ENCODE measurements at places on chromosomes 1 and 21.

DNA sequence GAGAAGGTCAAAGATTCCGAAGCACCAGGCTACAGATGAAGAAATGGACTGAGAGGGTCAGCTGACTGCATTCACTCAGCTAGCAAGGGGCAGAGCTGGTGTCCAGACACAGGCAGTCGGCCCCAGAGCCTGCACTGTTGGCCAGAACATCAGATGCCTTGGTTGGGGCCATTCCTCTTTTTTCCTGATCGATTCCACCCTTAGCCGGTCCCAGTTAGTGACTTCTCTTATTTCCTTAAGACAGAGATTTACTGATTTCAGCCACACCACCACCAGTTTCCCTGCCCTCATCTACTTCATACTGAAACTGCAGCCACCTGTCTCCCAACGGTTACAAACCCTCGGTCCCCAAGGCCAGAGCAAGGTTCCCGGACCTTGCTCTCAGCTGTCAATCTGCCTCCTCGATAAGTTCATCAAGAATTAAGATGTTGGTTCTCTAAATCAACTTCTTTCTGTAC lies 11.5 kb downstream of the CD58 start:
- H3K4me3 ChIP-seq: no peak overlapping the region
- H3K27me3 ChIP-seq: no peaks in the 10 kb centered on the region
- no peaks in the 10 kb centered on the region for H3K4me1 ChIP-seq
- no peak overlapping the region for H3K27ac ChIP-seq
- no peaks in the 10 kb centered on the region for H3K36me3 ChIP-seq

DNA sequence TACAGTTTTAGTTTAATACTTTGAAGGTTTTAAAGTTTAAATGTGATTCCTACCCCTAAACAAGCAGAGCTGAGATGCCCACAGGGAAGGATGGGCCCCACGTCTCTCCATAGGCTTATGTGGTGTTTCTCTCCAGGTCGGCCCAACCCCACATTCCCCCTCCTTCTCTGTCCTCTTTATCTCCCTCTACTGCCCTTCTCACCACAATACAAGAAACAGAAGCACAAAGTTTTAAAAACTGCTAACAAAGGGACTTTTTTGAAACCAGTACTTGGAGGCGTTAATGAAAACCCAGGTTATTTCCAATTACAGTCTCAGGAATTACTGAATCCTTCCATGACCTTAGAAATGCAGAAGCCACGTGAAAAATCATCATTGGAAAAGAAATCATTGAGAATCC lies 324.0 kb downstream of the NTNG1 start:
- no peak for DNase-seq
- H3K27ac ChIP-seq: no peak overlapping the region
- H3K27me3 ChIP-seq: no peaks in the 10 kb centered on the region
- no peak overlapping the region for H3K4me3 ChIP-seq

- H3K36me3 ChIP-seq: no peaks in the 10 kb centered on the region
- H3K27ac ChIP-seq: no peak overlapping the region
- no peaks in the 10 kb centered on the region for H3K27me3 ChIP-seq
- H3K4me3 ChIP-seq: no peak overlapping the region
- DNase-seq: no peak
These were observed 32.9 kb downstream of the MAPKAPK2 start for GRCh38 chr1:206717674-206717989.

DNA sequence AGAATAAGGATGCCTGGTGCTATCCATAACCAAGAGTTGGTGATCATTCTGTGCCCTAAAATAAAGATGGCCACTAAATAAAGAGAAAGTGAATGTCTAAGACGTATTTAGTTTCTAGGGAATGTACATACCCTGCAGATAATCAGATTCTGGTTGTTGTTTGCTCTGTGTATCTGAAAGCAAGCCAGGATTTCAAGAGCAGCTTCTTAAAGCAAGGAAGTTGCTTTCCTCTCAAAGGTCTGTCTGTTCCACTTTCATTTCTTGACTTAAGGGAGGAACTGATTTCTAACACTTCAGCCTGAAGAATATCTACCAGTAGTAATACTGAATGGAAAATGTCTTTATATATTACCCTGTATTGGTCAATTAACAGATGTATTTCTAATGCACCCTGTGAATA lies 88.8 kb downstream of the KIF1B start:
- H3K27ac ChIP-seq: no peak overlapping the region
- H3K4me3 ChIP-seq: no peak overlapping the region
- peaks cover 1% of the 10 kb centered on the region for H3K4me1 ChIP-seq

DNA sequence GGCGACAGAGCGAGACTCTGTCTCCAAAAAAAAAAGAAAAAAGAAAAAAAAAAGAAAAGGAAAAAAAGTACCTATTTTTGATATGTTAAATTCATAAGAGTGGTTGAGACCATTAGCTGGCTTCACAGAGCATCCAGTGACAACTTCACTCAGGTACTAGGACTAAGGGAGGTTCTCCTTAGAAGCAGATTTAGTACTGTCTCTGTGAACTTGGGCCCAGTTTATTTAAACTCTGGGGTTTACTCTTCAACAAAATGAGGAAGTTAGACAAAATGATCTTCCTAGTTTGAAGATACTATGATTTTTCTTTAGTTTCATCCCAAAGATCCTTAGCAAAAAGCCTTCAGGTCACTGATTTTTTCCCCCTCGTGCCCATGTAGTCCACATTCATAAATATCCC lies 21.2 kb downstream of the MACO1 start:
- H3K36me3 ChIP-seq: no peaks in the 10 kb centered on the region
- H3K4me3 ChIP-seq: no peak overlapping the region
- no peaks in the 10 kb centered on the region for H3K4me1 ChIP-seq
- no peak for DNase-seq
- H3K27me3 ChIP-seq: no peaks in the 10 kb centered on the region

DNA sequence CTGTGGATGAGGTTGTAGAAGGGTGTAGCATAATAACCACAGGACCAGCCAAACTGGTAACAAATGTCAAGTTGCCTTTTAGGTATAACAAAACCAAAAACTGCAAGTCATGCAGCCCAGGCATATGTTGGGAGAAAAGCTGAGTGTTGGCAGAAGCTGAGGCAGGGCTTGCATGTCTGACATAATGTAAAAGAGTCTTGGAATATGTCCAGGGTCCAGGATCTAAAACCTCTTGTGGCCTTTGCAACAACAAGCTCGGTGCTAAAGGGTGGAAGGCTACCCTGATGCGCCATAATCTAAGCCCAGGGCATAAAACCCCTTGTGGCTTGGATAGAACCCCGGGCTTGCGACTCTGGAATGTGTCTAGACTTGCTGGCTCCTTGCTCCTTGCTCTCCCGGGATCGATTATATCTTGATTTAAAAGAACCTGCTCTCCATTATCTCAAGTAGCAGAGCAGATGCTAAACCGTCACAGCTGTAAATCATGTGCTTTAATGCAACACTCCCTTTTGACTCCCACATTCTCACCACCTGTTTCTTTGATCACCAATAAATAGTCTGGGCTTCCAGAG lies 26.5 kb upstream of the SLC35A3 start:
- no peak overlapping the region for H3K27ac ChIP-seq
- no peaks in the 10 kb centered on the region for H3K27me3 ChIP-seq
- no peak overlapping the region for H3K4me3 ChIP-seq
- no peak for DNase-seq
- H3K4me1 ChIP-seq: no peaks in the 10 kb centered on the region
- no peaks in the 10 kb centered on the region for H3K36me3 ChIP-seq

Measured in iPS DF 6.9 (cell line).